ENCODE measurements at places on chromosomes 1 and 21.

DNA sequence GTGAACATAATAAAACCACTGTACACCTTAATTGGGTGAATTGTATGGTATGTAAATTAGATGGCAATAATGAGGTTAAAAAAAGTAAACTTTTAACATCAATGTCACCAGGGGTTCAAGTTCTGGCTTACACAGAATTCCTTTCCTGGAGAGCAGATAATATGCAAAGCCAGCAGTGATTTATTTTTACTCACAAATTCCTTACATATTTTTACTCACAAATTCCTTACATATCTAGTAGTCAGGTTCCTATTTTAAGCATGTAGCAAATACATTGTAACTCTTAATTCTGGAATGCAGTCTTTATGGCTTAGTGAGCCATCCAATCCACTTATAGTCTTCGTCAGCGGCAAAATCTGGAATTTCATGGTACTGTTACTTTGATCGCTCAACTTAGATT, 1.3 kb upstream of the UBE4B start:
- no peak for DNase-seq

- no peak for DNase-seq
Observed at GRCh38 chr1:71422221-71422620, 341.4 kb upstream of the ZRANB2 start.

GRCh38 chr21:38816400-38816977, 10.8 kb downstream of the ETS2 start:
- DNase-seq = no peak

- no peak for DNase-seq
Observed at GRCh38 chr1:119682141-119682540, 29.6 kb upstream of the PHGDH start.

DNA sequence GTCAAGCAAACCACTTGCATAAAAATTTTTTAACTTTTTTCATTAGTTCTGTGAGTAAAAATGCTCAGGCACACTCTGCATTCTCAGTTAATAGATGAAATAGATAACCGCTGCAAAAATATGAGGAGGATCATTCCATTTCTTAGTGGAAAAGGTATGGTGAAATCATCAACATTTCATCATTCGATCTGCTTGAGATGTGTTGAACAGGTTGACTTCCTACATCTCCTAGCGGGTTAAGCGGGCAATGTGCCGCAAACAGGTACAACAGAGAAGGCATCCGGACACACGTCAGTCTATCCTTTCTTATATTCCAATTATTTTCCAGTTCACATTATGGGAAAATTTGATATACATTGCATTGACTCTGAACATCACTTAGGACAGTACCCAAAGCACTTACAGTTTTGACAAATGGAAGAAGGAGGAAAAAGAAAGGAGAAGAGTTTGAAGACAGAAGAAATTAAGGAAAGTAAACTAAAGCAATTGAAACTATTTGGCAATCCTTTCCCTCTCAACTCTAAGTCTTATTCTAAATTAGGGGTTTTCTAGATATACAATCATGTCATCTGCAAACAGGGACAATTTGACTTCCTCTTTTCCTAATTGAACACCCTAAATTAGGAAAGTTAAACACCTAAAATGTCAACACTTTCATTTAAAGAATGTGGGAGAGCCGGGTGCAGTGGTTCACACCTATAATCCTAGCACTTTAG, 33.5 kb downstream of the NIBAN1 start:
- DNase-seq = no peak

GRCh38 chr1:183291802-183292514, 105.9 kb downstream of the LAMC2 start:
- no peak for DNase-seq

DNA sequence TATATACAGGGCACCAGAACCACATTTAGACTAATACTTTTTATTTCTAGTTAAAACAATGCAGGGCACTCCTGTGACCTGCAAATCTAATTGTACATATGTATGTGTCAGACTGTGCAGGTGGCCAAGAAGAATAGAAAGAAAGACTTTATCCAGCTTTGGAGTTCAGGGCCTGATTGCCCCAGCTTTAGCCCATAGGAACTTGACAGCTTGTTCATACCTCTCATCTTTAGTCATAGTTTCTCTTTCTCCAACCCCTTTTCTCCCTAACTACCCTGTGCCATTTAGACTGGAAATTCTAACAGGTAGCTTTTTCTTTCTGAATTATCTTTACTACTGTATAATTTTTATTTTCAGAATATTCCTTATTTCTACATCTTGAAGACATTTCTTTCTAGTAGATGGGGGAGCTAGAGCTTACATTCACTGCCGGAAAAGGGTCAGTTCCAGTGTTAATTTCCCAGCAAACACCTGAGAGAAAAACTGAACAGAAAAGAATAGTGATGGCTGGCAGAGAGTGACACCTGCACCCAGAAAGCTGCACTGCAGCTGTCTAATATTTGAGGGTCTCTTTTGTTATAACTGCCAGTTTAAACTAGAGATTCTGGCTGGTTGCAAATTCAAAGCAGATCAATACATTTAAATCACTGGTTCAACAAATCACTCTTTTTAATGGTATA, 8.4 kb downstream of the YBX1 start:
- DNase-seq = no peak

- DNase-seq = no peak
Observed at GRCh38 chr1:213250446-213250845, 199.4 kb downstream of the RPS6KC1 start.

DNA sequence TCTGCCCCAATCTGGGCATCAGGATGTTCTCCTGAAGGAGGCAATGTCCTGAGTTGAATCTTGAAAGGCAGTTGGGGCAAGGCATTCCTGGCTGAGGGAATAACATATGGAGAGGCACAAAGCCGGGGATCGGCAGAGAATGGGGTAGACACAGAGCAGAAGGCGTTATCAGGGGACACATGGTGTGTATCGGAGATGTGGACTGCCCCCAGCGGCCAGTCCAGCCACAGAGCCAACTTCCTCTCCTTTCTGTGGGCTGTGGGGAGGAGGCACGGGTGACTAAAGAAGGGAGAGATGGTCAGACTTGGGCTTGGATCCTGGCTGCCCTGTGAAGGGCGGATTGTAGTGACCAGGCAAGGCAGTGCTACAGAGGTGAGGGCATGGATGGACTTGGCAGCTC, 32.1 kb downstream of the FOXD2 start:
- no peak for DNase-seq

DNA sequence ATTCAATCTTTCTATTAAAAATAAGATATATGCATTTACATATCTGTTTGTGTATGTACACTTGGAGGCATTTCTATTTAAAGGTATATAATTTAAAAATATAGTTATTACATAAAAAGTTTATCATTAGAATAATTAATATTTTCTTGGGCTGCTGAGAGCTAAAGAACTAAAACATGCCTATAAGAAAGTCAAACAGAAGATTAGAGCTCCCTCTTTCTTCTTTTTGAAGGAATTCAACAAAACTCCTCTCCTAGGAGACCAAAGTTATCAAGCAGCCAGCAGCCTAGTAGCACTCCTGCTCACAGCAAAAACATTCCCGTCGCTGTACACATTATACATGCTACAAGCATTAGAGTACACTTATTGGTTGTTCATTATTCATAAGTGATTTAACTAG, 216.4 kb downstream of the VAV3 start:
- no peak for DNase-seq

- DNase-seq = no peak
Observed at GRCh38 chr21:42518626-42519025, 5.0 kb downstream of the SLC37A1 start.
